Jurkat, Clone E6-1 (cell line): ENCODE measurements at places on chromosomes 12 and 14.
A peak's percentile ranks its signal among the peaks of the same experiment; 100 is the strongest.

- no peak for DNase-seq
Measured at GRCh38 chr14:75226755-75227544, 50.5 kb upstream of the TMED10 start.

DNA sequence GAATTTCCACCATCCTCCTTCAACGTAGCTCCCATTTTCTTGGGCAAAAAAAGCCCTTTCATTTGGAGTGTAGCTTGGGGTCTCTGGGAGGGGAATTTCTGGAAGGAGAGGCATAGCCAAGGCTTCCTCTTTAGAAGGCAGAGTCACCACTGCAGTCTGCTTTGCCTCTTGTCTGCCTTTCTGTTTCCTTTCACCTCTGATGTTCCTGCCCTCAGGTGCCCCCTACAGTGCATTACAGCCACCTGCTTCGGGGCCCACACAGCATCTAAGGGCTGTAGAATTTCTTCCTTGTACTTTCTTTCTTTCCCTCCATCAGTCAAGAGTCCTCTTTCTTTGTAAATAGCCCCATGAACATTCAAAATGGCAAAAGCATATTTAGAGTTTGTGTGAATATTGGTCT lies 1313.9 kb downstream of the TMEM121 start:
- peak; percentile 60 for DNase-seq

- no peak for DNase-seq
Measured at GRCh38 chr12:124851342-124851741, 12.3 kb downstream of the SCARB1 start.

DNA sequence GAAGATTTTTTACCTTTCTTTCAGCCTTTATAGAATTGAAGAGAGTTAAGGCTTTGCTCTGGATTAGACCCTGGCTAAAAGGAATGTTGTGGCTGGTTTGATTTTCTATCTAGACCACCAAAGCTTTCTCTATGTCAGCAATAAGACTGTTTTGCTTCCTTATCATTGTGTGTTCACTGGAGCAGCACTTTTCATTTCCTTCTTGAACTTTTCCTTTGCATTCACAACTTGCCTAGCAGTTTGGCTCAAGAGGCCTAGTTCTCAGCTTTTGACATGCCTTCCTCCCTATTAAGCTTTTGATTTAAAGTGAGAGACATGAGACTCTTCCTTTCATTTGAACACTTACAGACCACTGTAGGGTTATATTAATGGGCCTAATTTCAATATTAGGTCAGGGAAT lies 64.1 kb upstream of the USP15 start:
- DNase-seq: no peak

- no peak for DNase-seq
Measured at GRCh38 chr12:51139292-51139844, 33.6 kb downstream of the TFCP2 start.

- no peak for DNase-seq
Measured at GRCh38 chr14:75486318-75486717, 36.0 kb upstream of the BATF start.

DNA sequence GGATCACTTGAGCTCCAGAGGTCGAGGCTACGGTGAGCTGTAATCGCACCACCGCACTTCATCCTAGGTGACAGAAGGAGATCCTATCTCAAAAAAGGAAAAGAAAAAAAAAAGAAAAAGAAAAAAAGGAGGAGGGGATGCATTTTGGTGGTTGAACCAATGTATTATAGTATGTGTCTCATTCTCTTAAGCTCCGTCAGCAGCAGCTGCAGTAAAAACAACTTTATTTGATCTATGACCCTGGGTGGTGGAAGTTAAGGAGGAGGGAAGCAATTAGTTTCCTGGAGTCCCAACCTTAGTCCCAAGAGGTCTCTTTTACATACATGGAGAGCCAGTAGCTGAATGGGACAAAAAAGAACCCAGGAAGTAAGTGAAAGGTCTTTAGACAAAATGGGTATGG lies 26.8 kb upstream of the APOF start:
- no peak for DNase-seq

DNA sequence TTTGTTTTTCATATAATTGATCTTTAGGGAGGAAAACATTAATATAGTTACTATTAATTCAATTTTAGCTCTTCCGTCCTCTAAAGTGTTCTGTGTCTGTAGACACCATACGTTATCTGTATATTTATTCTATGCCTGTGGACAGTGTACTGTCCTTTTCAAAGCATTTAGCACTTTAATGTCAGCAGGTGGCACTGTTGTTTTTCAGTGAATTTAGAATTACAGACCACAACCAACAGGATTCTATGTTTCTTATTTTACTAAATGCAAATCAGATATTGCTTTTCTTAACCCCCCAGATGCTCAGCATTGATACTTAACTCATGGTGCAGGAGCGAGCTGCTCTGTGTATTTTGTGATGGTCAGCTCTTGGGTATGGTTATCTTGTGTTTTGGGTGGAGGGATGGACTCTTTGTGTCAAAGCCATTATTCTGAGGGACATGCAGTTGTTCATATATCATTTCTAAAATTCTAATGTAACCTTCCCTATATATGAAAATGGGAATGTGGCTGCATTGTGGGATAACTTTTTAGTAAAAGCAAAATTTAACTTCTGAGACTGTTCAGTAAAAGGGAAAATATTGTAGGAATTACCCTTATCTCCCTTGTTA lies 65.2 kb downstream of the PAPOLA start:
- no peak for DNase-seq

GRCh38 chr14:79599239-79599638 lies 612.1 kb downstream of the DIO2 start:
- no peak for DNase-seq
